ENCODE measurements at places on chromosomes 4 and X. TPM values are rescaled to one million over a fixed set of nuclear protein-coding genes. Genes with fewer than 3 reads are reported as not detected.

- DNase-seq, result no peak
Observed at GRCh38 chr4:128606173-128606572, 203.3 kb upstream of the JADE1 start.

- no peak for DNase-seq
Observed at GRCh38 chrX:97030463-97030862, 146.8 kb downstream of the RPA4 start.

GRCh38 chr4:124710015-124710741 is 2.4 kb downstream of the ANKRD50 start:
- no peak for DNase-seq

- DNase-seq, result no peak
Observed at GRCh38 chr4:127479031-127479622, 153.6 kb upstream of the INTU start.

DNA sequence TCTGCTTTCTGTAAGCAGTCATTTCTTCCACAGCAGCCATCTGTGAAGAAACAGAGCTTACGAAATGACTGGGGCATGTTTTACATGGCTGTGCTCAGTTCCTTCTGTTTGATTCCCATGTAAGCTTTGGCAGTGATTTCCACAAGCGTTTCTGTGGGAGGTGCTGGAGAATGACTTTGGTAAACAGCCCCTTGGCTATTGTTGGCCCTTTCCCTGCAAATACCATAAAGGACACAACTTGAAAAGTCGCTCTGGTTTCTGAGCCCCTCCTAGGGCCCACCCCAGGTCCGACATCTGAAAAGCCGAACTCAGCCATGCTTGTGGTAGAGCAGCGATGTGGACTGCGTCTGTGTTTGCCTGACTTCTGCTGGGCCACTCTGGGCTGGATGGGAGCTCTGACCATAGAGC is 3.7 kb downstream of the LIMCH1 start:
- no peak for DNase-seq

DNA sequence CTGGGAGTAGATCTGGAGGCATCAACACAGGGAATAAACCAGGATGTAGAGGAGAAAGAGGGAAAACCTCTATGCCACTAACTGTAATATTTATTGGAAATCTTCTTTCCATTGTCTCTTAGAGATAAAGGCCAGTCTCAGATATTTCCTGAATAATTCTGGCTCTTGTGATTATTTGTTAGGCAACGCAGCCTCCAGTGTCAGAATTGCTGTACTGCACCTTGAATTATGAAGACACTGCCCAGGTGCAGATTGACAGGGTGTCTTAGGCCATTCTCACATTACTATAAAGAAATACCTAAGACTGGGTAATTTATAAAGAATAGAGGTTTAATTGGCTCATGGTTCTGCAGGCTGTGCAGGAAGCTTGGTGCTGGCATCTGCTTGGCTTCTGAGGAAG is 100.7 kb upstream of the ZDHHC15 start:
- no peak for DNase-seq

Gene ALAS2
- not detected for total RNA-seq

Data from activated CD8-positive, alpha-beta T cell treated with anti-CD3 and anti-CD28 coated beads, Interleukin-2, amount 10 ng/mL, durations not matched to agents 7 days and 5 days (primary cell).